Stimulated activated CD4-positive, alpha-beta T cell treated with anti-CD3 and anti-CD28 coated beads, Interleukin-1b, Interleukin-23, amount 100 ng/mL, for 1 hour (primary cell): ENCODE measurements at places on chromosomes 13 and 19.
A peak's percentile ranks its signal among the peaks of the same experiment; 100 is the strongest.

- DNase-seq = peak; percentile 63
Observed at GRCh38 chr19:47427241-47428176, 8.2 kb upstream of the MEIS3 start.

DNA sequence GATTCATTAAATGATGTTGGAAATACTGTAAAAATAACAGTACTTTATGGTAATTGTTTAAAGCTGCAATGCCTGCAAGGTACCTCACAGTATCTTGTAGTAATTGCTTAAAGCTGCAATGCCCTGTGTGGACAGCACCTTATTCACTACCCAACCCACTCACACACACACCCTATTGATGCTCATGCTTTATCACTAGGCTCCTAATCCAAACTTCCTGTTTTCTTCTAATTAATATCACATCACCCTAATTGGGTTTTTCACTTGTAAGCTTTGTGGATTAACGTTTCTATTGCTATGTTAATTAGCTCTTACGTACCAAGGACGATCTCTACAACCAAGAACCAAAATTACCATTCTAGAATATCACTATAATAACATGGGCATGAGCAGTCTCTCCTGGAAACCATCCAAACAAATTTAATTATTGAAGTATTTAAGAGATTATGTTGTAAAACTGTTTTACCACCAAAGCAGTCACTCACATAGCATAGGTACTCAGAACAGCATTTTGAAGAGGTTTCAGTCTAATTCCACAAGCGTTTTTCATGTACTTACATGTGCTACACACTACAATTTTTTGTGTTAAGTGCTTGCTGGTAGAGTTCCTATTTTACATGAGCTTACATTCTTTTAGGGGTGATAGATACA lies 303.8 kb downstream of the PCDH9 start:
- DNase-seq = no peak

GRCh38 chr13:91355099-91355825 lies 7.8 kb downstream of the MIR17HG start:
- DNase-seq = no peak

DNA sequence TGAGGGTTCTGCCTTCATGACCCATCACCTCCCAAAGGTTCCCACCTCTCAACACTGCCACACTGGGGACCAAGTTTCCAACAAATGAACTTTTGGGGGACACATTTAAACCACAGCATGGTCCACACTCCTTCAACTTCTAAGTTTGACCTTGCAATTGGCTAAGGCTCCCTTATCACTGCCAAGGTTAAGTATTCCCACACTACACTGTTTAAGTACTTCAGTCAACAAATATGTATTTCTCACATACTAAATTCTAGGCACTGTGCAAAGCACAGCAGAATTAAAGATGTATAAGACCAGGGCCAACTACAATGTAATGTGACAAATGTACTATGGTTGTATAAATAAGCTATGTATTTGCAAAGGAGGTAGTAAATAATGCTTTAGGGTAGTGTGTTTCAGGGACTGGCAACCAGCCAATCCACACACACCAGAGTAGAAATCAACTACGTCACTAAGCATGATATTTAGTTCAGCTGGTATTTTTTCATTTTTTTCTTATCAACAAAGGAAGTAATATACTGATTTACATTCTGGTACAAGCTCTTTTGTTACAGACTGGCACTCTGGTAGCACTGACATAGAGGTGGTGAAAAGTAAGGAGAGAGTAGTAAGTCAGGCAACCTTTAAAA lies 12.2 kb downstream of the NUFIP1 start:
- no peak for DNase-seq

DNA sequence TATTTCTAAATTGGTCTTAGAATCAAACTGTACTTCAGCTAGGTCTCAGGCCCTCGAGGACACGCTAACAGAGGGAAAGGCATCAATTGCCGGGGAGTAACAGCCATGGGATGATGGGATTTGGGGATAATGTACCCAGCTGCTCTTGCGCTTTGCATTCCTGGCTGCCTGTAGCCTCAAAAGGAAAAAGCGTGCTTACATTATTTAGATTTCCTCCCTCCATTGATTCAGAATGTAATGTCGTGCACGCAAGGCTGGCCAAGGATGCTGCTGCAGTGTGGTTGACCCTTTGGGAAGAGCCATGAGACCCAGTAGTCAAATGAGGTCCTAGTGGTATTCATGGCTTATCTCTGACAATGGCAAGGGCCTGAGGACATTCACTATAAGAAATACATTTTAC lies 95.1 kb downstream of the SLC7A1 start:
- no peak for DNase-seq

DNA sequence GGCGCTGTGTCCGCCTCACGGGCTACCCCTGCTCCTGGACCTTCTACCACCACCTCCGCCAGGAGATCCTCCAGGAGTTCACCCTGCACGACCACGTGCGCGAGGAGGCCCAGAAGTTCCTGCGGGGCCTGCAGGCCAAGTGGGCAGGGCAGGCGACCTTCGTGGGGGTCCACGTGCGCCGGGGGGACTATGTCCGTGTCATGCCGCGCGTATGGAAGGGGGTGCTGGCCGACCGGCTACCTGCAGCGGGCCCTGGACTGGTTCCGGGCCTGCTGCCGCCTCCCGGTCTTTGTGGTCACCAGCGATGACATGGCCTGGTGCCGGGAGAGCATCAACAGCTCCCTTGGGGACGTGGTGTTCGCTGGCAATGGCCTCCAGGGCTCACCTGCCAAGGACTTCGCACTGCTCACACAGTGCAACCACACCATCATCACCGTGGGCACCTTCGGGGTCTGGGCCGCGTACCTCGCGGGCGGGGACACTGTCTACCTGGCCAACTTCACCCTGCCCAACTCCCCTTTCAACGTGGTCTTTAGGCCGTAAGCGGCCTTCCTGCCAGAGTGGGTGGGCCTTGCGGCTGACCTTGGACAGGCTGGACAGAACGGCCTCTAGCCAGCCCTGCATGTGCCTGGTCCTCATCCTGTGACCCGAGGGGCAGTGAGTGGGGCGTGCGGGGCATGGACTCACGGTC lies 7.8 kb upstream of the NTN5 start:
- DNase-seq = no peak

DNA sequence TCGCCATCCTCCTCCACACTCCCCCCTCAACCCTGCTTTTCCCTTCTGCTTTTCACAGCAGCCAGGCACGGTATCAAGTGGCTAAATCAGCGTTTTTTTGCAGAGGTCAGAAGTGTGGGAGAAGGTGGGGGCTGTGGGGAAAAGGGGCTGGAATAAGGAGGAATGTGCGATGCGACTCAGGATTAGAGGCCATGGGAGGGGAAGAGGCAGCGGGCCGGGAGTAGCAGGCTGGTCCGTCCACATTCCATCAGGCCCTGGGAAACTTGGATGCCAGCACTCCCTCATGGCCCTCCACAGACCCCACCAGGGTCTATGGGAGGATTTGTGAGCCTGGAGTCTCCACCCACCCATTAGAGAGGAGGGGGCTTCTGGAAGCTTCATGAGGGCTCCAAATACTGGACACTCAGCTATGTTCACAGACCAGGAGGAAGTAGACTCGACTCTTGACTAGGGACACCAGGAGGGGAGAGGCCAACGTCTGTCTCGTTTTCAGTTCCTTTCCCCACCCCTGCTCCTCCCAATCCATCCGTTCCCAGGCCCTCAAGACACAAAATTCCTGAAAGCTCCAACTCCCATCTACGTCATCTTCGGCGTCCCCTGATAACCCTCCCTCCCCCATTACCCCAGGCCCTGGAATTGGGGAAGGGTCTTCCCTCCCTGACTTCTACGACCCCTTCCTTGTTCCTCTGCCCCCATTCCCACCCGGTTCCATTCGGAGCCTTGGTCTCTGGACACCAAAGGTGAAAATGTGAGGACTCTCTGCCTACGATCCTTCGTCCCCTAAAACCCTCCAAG lies 3.3 kb upstream of the KCNC3 start:
- no peak for DNase-seq

DNA sequence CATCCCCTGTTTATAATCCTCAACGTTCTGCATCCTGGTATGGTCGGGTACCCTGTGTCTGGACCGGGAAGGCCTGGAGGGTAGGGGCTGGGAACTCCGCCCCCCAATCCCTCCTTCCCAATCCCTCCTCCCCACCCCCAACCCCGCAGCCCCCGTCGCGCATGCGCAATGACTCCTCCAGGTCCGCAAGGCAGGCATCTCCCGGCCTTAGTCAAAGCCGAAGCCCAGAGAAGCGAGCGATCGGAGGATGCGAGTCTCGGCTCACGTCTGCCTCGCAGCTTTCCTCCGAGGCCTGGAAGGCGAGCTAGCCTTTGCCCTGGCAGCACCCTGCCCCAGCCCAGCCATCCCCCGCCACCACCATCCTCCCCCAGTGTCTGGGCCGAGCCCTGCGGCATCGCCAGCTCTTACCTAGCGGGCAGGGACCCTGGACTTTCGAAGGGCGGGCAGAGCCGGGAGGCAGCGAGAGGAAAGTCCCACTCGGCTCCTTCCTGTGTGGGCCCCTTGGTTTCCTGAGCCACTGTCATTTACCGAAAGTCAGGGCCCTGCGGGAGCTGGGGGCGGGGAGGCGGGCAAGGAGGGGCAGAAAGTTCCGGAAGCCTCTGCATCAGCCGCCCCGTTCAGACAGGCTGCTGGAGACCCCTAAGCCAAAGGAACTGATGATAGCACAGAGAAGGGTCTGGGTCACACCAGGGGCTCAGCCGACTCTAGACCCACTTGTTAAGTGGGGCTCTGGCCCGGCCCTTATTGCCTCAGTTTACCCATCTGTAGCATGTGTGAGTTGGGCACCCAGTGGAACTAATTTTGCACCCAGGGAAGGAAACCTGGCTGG lies at the start of gene JAK3:
Gene JAK3, minus strand, starts transcription at position 445 of the 829 bp plus-strand sequence. CDS start 3,565 bp downstream, outside the sequence.
- DNase-seq = peak; percentile 79

DNA sequence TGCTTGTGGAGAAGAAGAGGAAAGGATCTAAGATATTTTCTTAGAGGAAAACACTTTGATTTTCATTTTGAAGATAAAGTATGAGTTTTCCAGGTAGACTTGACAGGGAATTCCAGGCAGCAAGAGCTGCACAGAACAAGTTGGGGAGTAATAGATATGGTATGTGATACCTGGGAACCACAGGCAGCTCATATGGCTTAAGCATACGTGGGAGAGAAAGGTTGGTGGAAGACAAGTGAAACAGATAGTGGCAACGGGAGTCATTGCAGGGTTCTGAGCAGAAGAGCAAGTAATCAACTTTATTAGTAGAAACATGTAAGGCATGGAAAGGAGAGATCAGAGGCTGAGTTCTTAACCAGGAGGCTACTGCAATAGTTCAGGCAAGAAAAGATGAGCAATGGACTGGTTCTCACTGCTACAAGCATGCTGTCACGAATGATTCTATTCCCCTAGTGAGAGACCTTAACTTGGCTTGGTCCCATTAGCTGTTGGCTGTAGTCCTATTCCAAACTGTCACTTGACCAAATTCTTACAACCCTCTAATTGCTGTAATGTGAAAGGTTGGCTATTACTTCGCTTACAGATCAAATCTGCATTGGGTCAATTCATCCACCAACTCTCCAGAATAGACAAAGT lies 217.9 kb downstream of the VWA8 start:
- DNase-seq = no peak

GRCh38 chr13:43411741-43412140 lies 375.0 kb downstream of the ENOX1 start:
- no peak for DNase-seq

DNA sequence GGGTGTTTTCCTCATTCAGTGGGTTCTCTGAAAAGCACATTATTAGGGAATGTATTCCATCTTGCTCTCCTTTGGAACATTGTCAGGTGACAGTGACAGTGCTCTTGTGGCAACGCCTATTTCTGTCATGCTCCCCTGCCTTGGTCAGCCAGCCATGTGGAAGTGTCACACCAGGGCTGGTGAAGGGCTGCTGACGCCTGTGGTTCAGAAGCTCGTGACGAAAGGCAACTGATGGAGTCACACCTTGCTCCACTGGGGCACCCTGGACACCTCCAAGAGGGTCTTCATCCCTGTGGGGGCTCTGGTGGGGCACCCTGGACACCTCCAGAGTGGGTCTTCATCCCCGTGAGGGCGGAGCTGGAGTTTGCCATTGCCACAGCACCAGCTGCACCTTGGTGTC lies 68.9 kb upstream of the GPR183 start:
- no peak for DNase-seq

GRCh38 chr13:113854238-113855011 lies 9.5 kb downstream of the GAS6 start:
- no peak for DNase-seq

DNA sequence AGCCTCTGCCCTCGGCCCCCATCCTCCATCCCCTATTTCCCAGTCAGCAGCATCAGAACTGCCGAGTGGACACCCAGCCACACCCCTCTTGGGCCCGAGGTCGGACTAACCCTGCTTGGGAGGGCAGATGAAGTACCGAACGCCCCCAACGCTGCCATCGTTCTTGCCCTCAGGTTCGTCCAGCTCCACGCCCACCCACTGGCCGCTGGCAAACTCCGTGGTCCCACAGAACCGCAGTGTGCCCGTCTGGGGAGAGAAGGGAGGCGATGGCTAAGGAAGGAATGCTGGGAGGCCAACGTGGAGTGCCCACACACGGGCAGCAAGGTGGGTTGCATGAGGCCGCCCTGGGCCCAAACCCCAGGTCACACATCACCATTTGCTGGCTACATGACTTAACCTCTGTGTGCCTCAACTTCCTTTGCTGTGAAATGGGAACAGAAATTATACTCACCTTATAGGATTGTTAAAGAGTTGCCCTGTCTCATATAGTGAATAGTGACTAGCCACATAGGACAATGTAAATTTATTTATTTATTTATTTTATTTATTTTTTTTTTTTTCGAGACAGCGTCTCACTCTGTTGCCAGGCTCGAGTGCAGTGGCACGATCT lies 5.2 kb upstream of the ALKBH6 start:
- DNase-seq = no peak

DNA sequence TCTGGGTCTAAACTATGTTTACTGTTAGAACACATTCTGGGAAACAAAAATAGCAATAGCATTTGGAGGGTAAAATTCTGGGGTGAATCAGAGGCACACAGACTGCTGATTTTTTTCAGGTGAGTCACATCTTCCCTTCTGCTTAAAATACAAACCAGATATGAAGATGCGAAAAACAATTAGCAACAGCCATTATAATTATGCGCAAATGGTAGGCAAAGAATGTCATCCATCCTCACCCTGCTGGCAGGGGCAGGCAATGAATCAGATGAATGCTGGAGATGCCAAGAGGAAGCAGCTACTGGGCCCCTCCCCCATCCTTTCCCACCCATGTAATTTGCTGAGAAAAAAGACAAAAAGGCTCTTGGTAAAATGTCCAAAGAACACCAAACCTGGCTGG lies 282.9 kb downstream of the KLF5 start:
- no peak for DNase-seq

DNA sequence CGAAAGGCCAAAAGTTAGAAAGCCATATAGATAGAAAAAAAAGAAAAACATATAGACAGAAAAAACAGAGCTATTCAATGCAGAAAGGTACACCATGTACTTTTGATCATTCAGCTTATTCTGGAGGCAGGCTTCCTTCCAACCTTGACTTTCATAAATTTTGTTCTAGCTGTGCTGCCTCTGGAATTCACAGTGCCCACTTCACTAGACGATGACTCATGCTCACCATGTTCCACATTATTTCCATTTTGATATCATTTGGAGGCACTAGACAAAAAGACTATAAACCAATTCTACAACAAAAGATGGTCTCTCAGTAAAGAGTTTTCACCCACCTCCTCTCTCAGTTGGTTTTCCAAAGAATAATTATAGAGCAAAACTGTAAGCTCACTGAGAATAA lies 229.0 kb upstream of the IPO5 start:
- no peak for DNase-seq
